ENCODE measurements at places on chromosomes 6 and 20.

DNA sequence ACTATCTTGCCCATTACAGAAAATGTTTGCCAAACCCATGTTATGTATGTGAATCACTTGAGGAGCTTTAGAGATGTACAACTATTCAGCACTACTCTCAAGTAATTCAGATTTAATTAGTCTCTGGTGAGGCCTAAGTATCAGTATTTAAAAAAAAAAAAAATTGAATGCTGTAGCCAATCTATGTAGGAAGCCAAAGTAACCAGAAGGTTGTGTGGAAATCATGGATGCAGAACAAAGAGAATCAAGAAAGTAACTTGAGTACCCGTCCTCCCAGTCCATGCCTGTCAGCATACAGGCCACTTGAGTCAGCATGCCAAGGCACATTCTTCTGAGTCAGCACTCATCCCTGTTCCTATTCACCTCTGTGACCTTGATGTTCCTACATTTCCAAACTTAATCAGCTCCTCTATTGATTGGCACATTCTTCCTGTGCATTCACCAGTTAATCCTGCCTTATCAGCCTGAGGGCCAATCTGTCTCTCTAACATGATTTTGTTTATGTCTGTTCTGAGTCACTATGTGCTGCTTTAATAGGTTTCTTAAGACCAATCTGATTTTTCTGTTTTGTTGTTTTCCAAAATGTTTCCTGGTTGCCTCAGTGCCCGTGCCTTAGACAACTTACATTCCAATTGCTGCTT, 165.6 kb downstream of the KCNQ5 start:
- DNase-seq = peak; percentile 74

- DNase-seq = no peak
These were observed 214.0 kb downstream of the CLIC5 start for GRCh38 chr6:45801471-45802289.

DNA sequence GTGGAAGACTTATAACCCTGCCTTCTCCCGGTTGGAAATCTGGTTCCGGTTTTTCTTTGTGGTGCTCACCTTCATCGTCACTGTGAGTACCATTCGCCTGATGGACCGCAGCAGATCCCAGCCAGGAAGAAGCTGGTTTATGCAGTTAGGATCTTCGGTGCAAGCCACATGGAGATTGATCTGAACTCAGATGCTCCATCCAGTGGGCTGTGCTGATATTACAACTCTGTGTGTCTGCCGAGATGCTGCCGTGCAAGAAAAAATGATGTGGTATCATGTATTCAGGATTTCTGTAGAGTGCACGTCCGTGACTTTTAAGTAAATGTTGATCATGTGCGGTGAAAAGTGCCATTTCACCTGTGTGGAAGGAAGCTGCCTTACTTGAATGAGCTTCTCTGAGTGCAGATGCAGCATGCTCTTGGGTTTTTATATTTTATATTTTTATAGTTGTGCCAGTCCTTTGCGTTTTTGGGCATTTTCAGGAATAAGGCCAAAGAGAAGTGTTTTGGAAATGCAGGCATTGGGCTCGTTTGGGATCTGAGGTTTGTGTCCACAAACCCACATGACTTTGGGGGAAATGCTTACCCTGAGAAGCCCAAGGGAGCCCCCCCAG, 39.2 kb downstream of the DYNLT1 start:
- DNase-seq = peak; percentile 51

- DNase-seq = peak; percentile 36
These were observed 156.8 kb downstream of the DNAH8 start for GRCh38 chr6:38871741-38872568.

- DNase-seq = peak; percentile 56
These were observed 5.5 kb upstream of the HLA-E start for GRCh38 chr6:30483677-30484279.

DNA sequence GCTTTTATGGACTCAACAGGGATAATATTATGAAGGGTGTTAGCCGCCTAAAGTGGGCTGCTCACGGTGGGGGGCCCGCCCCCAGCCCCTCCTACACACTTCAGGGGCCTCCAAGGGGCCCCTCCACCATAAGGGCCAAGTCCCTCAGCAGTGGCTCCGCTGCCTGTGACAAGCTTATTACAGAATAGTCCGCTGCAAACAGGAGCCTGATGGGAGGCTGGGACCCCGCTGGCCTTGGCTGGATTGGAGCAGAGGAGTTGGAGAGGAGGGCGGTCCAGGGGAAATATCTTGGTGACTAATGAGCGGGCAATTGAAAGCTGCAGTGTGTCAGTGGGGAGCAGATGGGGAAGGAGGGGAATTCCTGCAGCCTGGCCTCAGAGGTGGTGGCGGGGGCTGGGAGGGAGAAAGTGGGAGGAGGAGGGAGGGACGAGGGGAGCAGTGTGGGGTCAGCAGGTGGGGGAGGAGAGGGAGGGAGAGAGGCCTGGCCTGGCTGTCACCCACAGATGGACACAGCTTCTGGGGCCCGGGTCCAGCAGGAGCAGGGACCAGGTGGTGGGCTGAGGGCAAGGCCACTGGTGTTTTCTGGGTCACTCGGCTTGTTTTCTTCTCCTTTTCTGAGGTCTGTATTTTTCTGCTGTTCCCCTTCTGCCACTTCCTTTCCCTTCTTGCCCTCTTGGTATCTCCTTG, 57.6 kb upstream of the FOXP4 start:
- DNase-seq = peak; percentile 87

DNA sequence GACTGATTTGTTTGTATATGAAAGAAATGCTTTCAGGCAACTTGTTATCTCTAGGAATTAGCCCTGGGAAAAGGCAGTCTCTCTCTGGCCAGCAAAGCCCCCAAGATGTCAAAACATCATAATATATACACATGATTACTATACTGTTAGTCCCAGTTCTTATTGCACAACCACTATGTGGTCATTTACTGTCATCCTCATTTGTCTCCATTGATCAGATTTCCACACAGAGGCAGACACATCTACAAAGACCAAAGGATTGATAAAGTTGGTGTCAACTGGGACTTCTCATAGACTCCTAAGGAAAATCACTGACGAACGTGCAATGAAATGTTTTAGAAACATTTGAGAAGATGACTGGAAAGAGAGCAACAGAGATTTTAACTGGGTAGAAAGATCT, 71.9 kb upstream of the POPDC3 start:
- DNase-seq = no peak

DNA sequence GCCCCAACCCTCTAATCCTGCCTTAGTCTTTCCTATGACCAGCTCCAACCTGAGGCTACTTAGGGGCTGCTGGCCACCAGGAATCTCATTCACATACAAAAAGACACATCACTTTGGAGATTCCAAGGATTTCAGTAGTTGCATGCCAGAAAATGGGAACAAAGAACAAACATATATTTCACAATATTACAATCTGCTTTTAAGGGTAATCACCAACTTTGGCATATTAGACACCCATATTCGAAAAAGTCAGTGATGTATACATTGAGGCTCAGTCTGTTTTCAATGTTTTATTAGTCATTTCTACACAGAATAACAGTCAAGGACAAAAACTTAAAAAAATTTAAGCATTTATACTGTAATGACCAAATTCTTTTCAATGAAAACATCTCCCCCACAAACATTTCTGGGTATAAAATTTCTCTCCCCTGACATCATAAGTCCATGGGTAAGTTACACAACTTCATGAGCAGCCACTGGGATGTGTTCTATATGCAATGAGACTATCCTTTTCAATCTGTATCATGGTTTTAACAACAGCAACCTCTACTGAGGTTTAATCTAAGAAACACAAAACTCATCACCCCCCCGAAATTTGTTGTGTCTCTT, 103.5 kb downstream of the MAP7 start:
- no peak for DNase-seq

GRCh38 chr20:1212607-1213396, 9.5 kb downstream of the C20orf202 start:
- peak; percentile 38 for DNase-seq

- no peak for DNase-seq
These were observed 215.7 kb downstream of the SYNDIG1 start for GRCh38 chr20:24684956-24685691.

- DNase-seq = no peak
These were observed 118.1 kb downstream of the SYNDIG1 start for GRCh38 chr20:24587384-24588046.

- no peak for DNase-seq
These were observed 90.0 kb downstream of the SLC22A23 start for GRCh38 chr6:3366596-3367413.

DNA sequence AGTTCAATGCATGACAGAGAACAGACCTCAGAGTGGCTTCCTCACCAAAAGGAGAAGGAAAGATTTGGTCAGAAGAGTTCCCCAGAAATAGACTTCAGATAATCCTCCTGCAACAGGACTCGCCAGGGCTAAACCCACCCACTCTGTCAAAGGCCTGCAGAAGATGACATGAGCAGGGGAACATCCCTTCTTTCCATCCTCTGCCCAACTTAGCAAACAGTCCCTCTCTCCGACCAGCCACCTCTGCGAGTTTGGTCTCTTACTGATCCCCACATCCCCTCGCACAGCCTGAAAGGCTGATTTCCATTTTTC, 7.5 kb downstream of the NFATC2 start:
- DNase-seq = no peak

- no peak for DNase-seq
These were observed 35.6 kb upstream of the TBC1D20 start for GRCh38 chr20:497979-498378.

- no peak for DNase-seq
These were observed 74.6 kb downstream of the TMEM244 start for GRCh38 chr6:129786548-129786947.

- peak; percentile 27 for DNase-seq
These were observed 133.9 kb downstream of the HIVEP2 start for GRCh38 chr6:142810952-142811514.

DNA sequence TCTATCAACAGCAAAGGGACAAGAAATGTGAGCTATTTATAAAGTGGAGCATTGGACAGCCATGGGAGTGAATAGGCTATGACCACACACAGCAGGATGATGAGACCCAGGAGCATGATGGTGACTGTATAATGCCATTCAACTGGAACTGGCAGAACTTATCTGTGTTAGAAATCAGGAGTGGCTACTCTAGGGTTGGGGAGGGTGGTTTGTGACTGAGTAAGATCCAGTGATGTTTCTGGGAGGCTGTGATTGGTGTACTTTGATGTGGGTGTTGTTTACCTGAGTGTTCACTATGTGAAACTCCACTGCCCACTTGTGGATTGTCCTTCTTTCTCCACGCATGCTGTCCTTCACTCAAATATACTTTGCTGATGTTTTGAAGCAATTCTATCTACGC, 11.5 kb upstream of the HLA-B start:
- no peak for DNase-seq

GRCh38 chr6:124577734-124578281, 384.4 kb upstream of the RNF217 start:
- DNase-seq = no peak

GRCh38 chr20:48765359-48765758, 62.4 kb downstream of the PREX1 start:
- DNase-seq = no peak

Measured in HFF-Myc (cell line).